ENCODE measurements at places on chromosomes 6 and 20.

- no peak for DNase-seq
These were observed 43.6 kb upstream of the PHACTR3 start for GRCh38 chr20:59560588-59561227.

DNA sequence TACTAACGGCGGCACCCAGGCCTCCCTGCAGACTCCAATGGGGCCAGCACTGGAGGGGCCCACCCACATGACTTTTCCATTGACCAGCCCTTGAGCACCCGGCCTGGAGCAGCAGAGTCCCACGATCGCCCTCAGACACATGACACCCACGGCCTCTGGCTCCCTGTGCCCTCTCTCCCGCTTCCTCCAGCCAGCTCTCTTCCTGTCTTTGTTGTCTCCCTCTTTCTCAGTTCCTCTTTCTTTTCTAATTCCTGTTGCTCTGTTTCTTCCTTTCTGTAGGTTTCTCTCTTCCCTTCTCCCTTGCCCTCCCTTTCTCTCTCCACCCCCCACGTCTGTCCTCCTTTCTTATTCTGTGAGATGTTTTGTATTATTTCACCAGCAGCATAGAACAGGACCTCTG, 26.1 kb upstream of the FANCE start:
- DNase-seq: no peak

- DNase-seq: no peak
These were observed 17.3 kb downstream of the DEK start for GRCh38 chr6:18247002-18247401.

DNA sequence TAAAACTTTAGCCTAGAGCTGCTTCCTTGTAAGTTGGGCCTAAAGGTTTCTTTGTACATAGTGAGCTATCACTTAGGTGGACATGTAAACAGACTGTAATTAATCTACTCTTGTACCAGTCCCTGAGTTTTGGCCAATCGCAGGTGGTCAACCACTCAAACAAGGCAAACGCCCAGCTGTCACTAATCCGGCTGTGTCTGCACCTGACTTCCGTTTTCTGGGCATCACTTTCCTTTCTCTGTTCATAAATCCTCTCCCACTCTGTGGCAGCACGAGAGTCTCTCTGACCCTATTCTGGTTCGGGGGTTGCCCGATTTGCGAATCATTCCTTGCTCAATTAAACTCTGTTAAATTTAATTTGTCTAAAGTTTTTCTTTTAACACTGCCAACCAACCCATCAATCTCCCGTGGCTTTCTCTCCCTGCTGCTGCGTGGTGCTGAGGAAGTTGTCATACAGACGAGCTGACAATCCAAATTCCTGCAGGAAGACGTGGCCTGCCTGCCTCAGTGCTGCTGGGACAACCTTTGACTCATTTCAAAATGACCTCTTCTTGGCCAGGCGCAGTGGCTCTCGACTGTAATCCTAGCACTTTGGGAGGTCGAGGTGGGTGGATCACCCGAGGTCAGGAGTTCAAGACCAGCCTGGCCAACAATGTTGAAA, 206.3 kb downstream of the QKI start:
- no peak for DNase-seq

GRCh38 chr20:63003546-63003945, 3.2 kb downstream of the BHLHE23 start:
- DNase-seq: no peak

- no peak for DNase-seq
These were observed 169.8 kb downstream of the MMS22L start for GRCh38 chr6:97113170-97113569.

DNA sequence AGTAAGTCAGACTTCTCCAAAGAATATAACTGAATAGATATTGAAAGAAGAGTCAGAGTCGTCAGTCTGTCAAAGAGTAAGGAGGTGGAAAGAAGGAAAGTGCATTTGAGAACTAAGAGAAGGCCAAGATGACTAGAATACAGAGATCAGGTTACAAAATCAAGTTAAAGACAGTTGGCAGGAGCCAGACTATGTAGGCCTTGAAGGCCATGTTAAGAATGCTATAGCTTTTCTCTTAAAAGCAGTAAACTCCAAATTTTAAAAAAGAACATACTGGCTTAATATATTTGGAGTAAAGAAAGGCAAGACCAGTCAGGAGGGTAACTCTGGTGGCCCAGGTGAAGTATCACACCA, 68.8 kb downstream of the IBTK start:
- DNase-seq: no peak

DNA sequence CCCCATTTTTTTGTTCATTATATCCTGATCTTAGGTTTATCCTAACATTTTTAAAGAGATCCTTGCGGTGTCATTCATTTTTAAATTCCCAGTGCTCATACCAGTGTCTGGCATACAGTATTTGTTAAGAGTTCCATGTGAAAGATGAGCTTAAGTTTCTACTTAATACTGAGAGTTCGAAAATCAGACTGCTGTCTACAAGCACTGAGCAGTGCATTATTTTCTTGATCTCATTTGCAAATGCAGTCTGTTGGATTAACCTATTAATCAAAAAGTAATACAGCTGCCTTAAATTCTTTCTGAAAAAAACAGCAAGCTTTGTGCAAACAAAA, 663 bp downstream of the COQ3 start:
- DNase-seq: no peak

Measured in fibroblast of skin of left biceps (primary cell).